ENCODE measurements at places on chromosomes 3 and 15.

GRCh38 chr15:59689626-59690236 lies 611 bp upstream of the BNIP2 start:
- peak; percentile 52 for DNase-seq

DNA sequence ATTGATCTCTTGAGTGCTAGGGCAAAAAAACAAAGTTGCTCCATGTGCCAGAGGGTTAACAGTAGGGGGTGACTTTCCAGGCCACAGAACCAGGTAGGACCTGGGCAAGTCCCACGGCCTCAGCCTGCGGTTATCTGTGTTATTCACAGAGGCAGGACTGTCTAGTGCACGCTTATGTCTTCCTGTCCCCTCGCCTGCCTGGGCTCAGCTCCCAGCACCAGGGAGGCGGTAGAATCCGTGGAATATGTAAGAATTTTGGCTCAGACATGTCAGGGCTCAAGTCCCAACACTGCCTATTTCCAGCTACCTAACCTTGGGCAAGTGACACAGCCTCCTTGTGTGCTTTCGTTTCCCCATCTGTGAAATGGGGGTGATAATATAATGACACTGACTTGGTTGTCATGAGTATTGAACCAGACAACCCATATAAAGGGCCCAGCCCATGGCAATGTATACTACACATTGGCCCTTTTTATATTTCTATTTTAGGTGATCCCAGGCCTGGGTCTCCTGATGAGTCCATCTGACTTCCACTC lies 44.3 kb upstream of the FLNB start:
- DNase-seq: no peak

DNA sequence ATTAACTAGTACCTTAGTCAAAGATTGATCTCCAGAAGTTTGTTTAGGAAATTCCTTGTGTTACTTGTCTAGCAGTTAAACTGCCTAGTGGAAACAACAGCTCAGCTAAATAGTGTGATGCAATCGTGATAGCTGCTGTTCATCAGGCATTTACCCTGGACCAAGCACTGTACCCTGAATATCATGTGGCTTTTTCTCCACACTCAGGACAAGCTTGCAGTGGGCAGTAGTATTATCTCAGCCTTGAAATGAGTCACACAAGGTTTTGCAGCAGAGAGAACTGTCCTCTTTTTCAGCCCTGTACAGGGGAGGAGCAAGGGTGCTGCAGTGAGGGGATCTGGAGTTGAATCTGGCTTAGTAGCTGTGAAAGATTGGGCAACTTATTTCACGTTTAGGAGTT lies 208.4 kb downstream of the TP63 start:
- no peak for DNase-seq

- DNase-seq: peak; percentile 10
These were observed 16.1 kb downstream of the POU1F1 start for GRCh38 chr3:87260270-87260669.
